Kidney epithelial cell (primary cell): ENCODE measurements at places on chromosomes 13 and 19. TPM values are rescaled to one million over a fixed set of nuclear protein-coding genes. Genes with fewer than 3 reads are reported as not detected.

GRCh38 chr13:72221276-72221962 lies 354.4 kb upstream of the DACH1 start:
- DNase-seq = no peak

DNA sequence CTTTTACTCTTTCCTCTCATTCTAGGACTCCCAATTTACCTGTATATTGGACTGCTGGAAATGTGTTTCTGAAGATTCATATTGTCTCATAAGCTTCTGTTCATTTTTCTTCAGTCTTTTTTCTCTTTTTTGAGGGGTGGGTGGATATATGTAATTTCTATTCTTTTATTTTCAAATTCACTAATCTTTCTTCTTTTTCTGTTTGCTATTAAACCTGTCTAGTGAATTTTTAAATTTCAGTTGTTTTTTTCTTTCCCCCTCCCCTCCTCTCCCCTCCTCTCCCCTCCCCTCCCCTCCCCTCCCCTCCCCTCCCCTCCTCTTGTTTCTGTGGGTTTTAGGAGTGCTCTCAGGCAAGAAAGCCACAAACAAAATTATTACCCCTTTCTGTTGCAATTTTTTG lies 16.9 kb upstream of the ZNF527 start:
- no peak for DNase-seq

- DNase-seq = no peak
These were observed 188.5 kb upstream of the ARGLU1 start for GRCh38 chr13:106756446-106756845.

Gene PRX
- 2.5 and 2.7 TPM in 2 replicates for total RNA-seq

DNA sequence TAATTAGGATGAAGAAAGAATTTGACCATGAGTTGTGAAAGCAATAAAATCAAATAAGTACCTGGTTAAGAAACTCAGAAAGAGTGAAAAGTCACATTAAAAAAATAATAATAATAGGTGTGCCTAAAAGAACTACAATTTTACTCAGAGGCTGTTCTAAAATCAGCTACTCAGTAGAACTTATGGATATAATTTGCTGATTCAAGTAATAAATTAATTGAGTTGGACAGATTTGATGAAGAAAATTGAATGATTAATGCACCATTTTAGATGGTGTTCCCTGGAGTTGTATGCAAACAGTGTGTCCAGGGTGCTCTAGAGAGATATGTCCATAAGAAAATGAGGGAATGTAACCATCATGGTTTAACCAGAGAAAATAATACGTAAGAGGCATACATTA lies 2852.5 kb downstream of the PCDH9 start:
- no peak for DNase-seq

- no peak for DNase-seq
These were observed 562.4 kb downstream of the IRS2 start for GRCh38 chr13:109224033-109224432.

DNA sequence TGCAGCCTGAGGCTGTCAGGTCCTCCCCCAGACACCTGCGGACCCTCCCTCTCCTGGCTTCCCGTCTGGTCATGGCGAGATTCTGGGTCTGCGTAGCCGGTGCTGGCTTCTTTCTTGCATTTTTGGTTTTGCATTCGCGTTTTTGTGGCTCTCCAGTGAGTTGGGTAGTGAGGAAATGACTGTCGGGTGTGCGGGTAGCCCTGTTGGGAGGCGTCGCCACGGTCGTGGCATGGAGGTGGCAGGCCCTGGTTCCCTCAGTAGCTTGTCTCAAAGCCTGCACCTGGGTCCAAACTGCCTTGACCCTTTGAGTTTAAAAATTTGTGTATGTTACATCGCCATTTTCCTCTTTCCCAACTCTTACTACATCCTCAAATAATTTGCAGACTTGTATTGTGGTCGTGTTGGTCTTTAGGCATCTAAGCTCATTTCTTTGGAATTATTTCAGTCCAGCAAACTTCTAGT lies 344 bp downstream of the NHLRC3 start:
- no peak for DNase-seq

GRCh38 chr19:36081385-36081784 lies 26.7 kb downstream of the WDR62 start:
- no peak for DNase-seq
